ENCODE measurements at places on chromosomes 2 and 18.

GRCh38 chr2:71944806-71945602 lies 202.7 kb downstream of the CYP26B1 start:
- DNase-seq: no peak

GRCh38 chr2:223735035-223735640 lies 102.2 kb downstream of the AP1S3 start:
- DNase-seq: no peak

DNA sequence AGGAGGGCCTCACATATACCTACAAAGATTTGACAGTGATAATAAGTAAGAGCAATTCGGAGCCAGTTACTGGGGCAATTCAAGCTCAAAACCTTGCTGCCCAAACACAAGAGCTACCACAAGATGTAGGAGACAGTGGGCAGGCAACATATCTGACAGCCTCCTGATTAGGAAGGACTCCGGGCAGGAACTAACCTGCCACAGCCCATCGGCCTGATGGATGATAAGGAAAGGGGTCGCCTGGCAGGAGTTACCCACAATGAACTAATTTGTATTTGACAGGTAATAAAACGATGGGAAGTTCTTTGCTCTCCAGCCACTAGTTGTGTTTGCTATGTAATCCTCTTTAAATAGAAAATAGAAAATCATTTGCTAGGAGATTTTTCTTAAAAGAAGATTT lies 100.2 kb downstream of the ARHGAP15 start:
- DNase-seq: no peak

DNA sequence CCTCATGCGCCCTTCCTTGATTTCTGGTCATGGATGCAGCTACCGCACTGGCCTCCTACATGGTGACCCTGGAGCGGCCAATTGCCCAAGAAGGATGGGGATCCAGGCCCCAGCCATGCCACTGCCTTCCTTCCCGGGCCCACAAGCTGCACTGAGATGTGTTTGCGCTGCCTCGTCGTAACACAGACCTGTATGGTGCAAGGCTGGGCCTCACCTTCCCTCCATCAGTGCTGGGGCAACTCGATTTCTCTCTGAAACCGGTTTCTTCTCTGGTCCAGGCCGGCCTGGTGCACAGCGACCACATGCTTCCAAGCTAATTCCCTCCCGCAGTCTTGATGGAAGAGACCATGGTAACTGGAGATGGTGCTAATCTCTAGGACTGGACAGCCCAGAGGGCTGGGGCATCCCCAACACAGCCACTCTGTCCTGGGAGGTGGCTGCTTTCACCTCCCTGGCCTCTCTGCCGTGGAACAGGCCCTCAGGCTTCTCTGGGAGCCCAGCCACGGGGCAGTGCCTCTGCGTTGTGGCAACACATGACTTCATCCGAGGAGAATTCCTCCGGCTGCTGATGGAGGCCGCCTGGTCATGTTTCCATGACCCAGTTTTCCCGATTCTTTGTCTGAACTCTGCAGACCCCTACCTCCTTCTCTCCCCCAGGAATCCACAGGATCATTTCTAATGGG lies 184.2 kb downstream of the GLI2 start:
- no peak for DNase-seq

DNA sequence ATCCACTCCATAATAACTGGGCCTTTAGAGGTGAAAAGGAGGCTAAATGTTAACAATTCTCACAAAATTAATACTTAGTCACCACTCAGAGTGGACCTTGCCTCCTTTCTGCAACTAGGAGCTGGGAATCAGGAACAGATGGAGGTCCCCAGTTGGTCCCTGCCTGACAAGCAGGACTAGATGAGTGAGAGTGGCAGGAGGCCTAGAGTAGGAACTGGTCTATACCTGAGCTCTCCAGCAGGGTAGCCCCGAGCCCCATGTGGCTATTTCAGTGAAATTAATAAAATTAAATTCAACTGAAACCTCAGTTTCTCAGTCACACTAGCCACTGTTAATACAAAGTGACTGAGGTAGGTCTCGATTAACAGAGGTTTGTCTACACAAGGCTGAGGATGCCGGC lies 150.5 kb downstream of the MYO5B start:
- DNase-seq: no peak

- DNase-seq: no peak
Measured at GRCh38 chr2:99803846-99804245, 314.0 kb upstream of the REV1 start.

GRCh38 chr2:150075831-150076230 lies 411.6 kb downstream of the RND3 start:
- DNase-seq: no peak

DNA sequence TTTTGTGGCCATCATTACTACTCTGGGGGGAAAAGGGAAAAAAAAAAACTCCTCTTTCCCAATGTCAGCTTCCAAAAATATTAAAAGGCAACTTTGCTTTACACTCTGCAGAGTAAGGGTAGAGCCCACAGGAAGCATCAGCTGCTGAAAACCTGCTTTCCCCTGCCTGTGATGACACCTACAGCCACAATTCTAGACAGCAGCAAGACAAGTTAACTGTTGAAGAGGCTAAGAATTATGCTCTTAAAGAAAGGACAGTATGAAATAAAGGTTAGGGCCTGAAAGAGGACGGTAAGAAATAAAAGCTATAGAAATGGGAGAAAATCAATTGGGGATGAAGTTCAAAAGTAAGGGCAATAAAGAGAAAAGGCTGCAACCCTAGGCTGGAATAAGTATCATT lies 3.0 kb downstream of the PDE11A start:
- DNase-seq: no peak

- DNase-seq: no peak
Measured at GRCh38 chr2:22826703-22827102, 558.3 kb upstream of the KLHL29 start.

DNA sequence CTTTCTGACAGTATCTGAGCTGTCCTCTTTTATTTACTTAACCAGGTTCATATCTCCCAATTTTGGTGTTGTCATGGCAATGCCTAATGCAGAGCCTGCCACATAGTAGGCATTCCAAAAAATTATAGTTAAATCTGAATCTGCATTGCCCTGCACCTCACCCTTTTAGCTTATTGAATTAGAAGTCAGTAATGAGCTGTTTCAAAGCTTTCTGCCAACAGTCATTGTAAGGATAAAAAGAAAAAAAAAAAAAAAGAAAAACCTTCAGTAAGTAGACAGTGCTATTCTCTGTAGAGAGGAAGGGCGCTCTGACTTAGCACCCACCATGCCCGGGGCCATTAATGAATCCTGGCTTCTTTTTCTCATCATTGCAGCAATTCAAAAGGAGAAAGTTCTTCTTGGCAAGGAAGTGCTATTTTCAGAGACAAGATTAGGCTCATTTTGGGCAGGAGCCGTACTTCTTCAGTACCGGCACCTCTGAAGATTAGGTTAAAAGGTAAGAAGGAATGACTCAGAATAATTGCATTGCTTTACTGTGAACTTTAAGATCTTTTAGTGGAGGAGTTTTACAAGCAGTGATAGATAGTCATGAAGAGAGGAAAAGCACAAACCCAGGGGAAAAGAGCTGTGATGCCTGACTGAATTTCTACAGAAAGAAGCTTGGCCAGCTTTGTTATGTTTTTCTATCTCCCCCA lies 2041.2 kb upstream of the PIK3C3 start:
- DNase-seq: no peak

- no peak for DNase-seq
Measured at GRCh38 chr18:58175122-58175785, 131.2 kb downstream of the NEDD4L start.

DNA sequence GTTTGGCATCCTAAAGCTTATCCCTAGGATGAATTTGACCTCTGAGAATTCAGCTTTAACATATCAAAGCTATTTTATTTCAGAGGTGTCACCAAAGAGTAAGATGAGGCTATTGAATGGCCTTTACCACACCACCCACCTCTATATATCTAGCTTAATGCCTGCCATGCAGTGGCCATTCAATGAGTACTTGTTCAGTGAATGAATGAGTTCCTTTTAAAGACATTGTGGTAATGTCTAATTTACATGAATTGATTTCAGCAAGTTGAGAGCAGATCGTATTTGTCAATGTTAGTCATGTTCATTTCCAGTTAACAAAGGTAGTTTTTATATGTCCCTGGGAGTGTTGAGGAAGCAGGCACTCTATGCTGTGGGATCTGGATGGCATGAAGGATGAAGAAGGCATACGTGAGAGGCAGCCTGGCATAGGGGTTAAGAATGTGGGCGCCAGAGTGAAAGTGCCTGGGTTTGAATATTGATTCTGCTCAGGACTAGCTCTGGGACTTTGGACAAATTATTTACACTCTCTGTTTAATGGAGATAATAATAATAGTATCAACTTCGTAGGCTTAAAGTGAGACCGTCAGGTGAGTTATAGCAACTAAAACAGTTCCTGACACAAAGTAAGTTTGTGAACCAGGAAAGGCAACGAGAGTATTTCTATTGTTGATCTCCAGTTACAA lies 434.1 kb upstream of the CHST9 start:
- DNase-seq: no peak

- DNase-seq: no peak
Measured at GRCh38 chr2:6927186-6927585, 10.0 kb downstream of the RNF144A start.

- no peak for DNase-seq
Measured at GRCh38 chr2:224427471-224427870, 25.6 kb upstream of the FAM124B start.
